Sciatic nerve (tissue), 2 donors: ENCODE measurements at places on chromosomes 2 and 18. TPM values are rescaled to one million over a fixed set of nuclear protein-coding genes. Genes with fewer than 3 reads are reported as not detected.

PLEK gene
- total RNA-seq: 21.0 TPM

DNA sequence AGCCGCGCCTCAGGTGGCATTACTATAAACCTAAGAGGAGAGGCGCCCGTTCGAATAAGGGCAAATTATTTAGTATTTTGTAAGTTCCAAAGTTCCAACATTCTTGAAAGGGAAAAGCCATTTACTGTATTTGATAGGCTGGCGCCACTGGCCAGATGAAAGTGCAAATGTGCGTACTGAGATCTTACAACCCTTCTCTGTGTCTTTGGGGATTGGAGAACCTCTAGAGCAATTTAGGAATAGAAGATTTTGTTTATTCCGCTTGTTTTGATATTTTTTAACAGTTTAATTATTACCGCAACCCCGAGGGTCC is 467 bp upstream of the WDR35 start:
- DNase-seq: no peak

LBX2 gene
- total RNA-seq: 0.53 TPM

- no peak for DNase-seq
Measured at GRCh38 chr2:54887850-54888545, 162.3 kb downstream of the RTN4 start.

UGT1A8 gene
- not detected for total RNA-seq

GRCh38 chr2:24058564-24059271 is 9.2 kb downstream of the FKBP1B start:
- no peak for DNase-seq

SGPP2 gene
- total RNA-seq: 0.53 TPM

GRCh38 chr2:224793946-224794345 is 77.8 kb upstream of the CCDC195 start:
- no peak for DNase-seq

- DNase-seq: no peak
Measured at GRCh38 chr2:126878601-126879000, 20.1 kb upstream of the TEX51 start.

GRCh38 chr18:47996091-47996541 is 65.7 kb upstream of the SMAD2 start:
- DNase-seq: no peak

DNA sequence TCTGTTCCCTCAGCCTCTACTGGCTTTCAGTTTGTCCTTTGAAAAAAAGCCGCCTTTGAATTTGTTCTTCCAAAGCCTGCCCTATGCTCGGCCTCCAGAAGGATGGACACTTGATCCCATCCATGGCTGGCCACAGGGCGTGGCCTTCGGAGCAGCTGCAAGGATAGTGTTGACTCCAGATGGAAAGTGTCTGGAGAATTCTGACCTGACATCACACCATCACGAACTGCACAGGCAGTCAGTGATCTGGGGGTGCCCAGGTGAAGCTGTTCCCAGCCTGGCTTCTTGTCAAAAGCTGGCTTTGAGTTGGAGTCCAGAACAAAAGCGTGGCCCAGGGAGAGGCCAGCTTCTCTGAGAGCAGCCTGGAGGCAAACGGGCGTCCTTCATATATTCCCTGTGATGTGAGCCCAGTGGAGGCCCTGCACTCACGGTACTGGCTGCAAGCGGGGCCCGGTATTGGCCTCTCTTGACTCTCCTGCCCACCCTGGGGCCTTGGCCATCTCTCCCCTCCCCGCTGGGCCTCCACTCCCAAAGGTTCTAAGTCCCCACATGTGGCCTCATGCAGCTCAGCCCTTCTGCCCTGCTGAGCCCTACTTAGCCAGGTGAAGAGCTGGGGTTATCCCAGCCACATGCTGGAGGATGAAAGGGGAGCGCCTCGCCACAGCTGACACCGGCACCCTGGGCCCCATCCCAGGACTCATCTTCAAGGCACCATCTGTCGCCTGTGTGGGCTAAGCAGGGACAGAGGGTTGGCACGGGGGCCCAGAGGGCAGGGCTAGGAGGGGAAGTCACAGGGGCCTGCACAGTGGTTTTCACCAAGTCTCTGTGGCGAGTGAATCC is 20.4 kb upstream of the ATOH8 start:
- no peak for DNase-seq

GRCh38 chr2:142478206-142478605 is 347.4 kb upstream of the LRP1B start:
- DNase-seq: no peak

PAX8 gene
- total RNA-seq: 1.2 TPM

SIX2 gene
- total RNA-seq: 3.6 TPM

TMEM200C gene
- total RNA-seq: 0.94 TPM

GRCh38 chr2:206798000-206798399 is 32.6 kb downstream of the FASTKD2 start:
- DNase-seq: no peak
